ENCODE measurements at places on chromosomes 6 and 20.
A peak's percentile ranks its signal among the peaks of the same experiment; 100 is the strongest.

GRCh38 chr20:22807646-22808244 is 223.4 kb upstream of the FOXA2 start:
- no peak for DNase-seq

DNA sequence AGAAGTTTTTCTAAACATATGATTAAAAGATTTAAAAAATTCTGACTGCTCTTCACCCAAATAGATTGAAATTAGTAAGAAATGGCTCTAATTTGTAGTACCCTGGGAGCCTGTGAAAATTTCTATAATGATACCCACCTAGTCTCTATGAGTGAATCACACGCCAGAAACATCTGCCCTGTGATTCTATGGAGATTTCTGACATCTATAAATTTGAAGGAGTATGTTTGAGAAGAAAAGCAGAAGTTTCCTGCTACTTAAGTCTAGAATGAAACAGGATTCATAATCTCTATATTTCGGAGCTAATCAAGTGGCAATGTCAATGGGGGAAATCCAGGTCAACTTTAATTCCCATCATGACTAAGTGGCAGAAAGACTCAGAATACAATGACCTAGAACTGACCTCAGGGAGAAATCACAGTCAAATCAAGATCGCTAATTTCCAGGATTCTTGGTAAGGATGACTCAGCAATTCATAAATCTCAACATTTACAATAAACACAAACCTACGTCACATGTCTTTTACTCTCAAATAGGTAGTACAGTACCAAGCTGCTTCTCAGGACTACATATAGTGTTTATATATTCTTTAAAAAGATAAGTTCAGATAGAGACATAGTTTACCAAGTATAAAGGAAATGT is 186.2 kb upstream of the TNFAIP3 start:
- DNase-seq: peak; percentile 56

DNA sequence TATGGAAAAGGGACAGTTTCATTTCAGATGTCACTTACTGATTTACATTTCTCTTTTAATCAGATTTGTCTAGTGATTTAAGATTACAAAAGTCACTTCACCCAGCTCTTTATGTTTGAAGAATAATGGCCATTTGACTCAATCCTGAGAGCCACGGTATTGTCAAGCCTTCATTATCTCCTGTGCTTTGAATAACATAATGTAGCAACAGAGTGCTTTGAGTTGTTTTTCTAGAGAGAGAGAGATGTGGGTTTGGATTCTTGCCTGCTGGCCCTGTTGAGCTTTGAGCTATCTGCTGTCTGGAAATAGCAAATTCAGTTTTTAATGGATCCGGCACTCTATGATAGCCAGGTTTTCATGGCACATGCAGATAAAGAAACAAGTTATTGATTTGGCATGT is 478.4 kb upstream of the SOX4 start:
- peak; percentile 33 for DNase-seq

DNA sequence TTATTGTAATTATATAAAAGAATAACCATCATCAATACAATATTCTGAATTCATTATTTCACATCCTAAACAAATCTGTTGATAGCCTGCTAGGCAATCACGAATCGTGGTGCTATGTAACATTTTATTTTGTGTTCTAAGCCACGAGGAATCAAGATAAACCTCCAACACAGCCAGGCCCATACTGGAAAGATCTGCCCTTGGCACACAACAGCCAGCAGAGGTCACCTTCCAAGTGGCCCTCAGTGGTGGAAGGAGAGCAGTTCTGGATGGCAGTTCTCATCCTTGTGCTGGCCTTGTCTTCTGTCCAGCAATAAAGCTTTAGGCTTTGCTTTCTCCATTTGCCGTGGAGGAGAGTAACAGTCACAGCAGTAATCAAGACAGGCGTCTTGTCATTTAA is 13.2 kb downstream of the ZNF831 start:
- no peak for DNase-seq

DNA sequence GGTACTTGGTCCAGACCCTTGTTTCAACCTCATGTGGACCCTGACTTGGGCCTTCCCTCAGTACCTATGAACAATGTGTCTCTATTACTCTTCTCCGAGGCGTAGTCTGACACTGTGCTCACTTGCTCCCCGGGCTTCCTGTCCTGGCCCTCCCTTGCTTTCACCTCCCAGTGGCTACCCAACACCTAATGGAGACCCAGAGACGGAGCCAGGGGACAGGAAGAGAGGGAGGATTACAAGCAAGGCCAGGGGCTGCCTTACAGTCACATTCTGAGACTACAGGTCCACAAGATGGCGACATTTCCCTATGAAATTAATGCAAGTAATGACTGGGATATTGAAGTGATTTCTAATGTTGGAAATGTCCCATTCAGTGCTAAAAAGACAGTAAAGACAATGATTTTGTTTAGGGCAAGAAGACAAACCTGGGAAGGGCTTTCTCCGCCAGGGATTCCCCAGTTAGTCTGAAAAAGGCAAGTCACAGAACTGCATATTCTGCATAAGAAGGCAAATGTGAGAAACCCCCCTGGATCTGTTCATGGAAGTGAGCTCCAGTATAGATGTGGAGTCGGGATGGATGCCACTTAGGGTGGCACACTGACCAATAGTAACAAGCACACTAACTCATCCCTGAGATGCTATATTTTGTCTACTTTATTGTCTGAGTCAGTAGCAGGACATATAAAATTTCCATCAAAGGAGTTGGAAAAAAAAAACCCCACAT is 44.0 kb upstream of the ZBTB24 start:
- DNase-seq: peak; percentile 65

DNA sequence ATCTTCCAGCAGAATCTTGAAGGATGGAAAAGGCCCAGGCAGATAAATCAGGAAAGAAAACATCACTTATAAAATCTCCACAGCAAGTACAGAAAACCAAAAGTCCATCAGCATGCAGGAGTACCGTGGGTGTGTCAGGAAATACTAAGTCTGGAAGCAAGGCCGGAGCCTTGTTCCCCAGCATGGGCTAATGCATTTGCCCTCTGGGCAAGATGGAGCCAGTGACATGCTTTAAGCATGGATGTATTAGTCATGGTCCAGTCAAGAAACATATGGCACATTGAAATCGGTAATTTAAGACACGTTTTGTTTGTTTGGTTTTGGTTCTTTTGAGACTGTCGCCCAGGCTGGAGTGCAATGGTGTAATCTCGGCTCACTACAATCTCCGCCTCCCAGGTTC is 506.0 kb upstream of the JARID2 start:
- no peak for DNase-seq

- DNase-seq: no peak
Measured at GRCh38 chr6:140281236-140281635, 906.8 kb upstream of the CITED2 start.
